Ascending aorta (tissue), 2 donors: ENCODE measurements at places on chromosomes 7 and 10.

DNA sequence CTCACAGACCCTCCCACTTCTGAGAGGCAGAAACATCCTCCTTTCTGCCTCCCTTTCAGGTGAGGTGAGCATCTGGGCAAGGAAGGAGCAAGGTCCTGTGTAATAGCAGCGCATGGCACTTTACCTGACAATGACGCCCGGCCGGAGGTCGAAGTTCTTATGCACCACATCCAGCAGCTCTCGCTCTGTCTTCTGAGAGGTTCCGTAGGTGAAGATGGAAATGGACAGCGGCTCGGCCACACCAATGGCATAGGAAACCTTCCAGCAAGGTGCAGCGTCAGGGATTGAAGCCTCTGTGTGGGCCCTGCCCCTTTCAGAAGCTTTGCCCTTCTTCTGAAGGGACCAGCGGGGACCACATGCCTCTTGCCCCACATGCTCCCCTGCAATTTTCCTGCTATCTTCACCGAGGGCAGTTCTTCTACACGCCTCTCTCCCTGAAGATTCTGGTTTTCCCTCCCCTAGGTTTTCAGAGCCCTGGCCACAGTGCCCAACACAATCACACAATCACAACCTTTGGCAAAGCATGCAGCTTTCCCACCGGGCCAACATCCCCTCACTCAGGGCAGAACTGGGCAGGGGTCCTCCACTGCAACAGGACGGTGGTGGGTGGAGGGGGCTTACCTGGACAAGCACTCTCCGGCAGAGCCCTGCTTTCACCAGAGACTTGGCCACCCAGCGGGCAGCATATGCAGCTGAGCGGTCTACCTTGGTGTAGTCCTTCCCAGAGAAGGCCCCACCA is 14.9 kb downstream of the MAT1A start:
- H3K4me1 ChIP-seq: no peaks in the 10 kb centered on the region
- H3K4me3 ChIP-seq: no peak overlapping the region
- H3K27ac ChIP-seq: no peak overlapping the region
- DNase-seq: no peak
- no peaks in the 10 kb centered on the region for H3K36me3 ChIP-seq

- no peaks in the 10 kb centered on the region for H3K27me3 ChIP-seq
- H3K4me3 ChIP-seq: no peak overlapping the region
- no peaks in the 10 kb centered on the region for H3K4me1 ChIP-seq
- no peaks in the 10 kb centered on the region for H3K36me3 ChIP-seq
- H3K27ac ChIP-seq: no peak overlapping the region
Observed at GRCh38 chr7:45511721-45512597, 62.2 kb upstream of the ADCY1 start.

GRCh38 chr10:13632884-13633440 is 46.2 kb downstream of the PRPF18 start:
- H3K27me3 ChIP-seq: no peaks in the 10 kb centered on the region
- peaks cover 9% of the 10 kb centered on the region for H3K4me1 ChIP-seq
- no peak for DNase-seq
- H3K36me3 ChIP-seq: peaks cover 16% of the 10 kb centered on the region

GRCh38 chr7:151794508-151795167 is 82.3 kb downstream of the PRKAG2 start:
- peaks cover 4% of the 10 kb centered on the region for H3K4me1 ChIP-seq
- H3K4me3 ChIP-seq: no peak overlapping the region
- H3K36me3 ChIP-seq: no peaks in the 10 kb centered on the region
- no peak overlapping the region for H3K27ac ChIP-seq
- no peak for DNase-seq

DNA sequence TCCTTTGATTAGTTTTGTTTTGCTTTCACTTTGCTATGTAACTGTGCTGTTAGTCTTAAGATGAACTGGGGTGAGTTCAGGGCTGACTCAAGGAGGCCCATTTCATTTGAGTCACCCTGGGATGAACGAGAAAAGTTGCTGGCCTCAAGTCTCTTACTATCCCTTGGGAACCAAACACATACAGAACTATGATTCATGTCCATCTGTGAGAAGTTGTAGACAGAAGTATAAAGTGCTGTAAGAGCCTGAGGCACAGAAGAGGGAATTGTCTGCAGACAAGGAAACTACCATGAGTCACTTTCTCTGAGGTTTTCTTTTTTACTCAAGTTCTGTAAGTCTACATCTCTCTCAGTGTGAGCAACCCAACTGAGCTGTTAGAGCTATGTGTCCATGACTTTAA is 179.8 kb upstream of the CSTF2T start:
- H3K27me3 ChIP-seq: no peaks in the 10 kb centered on the region
- H3K4me3 ChIP-seq: no peak overlapping the region
- peak overlapping the region; percentile 71 for H3K27ac ChIP-seq
- no peaks in the 10 kb centered on the region for H3K4me1 ChIP-seq
- peak; percentile 87 for DNase-seq
